ENCODE measurements at places on chromosomes 1 and 21.
A peak's percentile ranks its signal among the peaks of the same experiment; 100 is the strongest.

DNA sequence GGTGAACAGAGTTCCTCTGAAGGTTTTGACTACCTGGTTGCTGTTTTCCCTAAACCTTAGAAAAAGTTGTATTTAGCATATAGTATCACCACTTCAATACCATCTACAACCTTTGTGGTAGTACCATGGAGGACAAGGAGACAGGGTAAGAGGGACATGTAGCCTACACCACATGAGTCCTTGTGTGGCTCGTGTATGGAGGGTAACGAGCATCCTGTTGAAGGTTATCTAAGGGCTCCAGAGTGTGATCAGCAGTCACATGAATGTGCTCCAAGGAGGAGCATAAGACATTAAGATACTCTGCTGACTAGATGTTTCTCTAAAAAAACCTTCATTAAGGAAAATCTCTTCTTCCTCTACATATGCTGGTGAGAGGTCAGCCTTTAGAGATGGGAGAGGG lies 67.3 kb downstream of the VCAM1 start:
- DNase-seq, result no peak

DNA sequence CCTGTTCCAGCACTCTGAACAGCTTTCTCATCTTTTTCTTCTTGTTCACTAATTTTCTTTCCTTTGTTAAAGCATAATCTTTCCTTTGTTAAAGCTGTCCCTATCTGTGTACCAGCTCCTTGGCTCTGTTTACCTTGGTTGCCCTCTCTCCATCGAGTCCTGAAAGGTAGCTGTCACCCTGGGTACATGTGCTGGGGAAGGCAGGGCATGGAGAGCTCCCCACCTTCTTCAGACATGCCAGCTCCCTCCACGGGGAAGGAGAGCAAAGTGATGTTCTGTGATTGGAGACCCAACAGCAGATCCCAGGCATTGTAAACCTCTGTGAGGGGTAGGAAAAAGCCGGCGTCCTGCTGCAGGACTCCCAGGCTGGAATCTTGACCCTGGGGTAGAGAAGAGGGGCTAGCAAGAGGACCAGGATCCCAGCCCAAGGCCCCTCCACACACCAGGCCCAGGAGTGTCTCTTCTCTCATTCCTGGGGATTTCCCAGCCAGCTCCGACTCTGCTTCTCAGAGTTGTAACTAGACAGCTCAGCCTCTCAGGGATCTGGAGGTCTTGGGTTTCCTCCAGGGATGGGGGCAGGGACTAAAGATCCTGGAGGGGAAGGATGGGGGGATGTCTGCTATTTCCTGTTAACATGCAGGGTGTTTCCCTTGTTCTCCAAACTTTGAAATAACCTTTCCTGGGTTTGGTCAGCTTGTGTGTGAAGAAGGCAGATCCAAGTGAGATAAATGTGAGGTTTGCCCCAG lies 34.4 kb downstream of the TMCC2 start:
- DNase-seq, result no peak

DNA sequence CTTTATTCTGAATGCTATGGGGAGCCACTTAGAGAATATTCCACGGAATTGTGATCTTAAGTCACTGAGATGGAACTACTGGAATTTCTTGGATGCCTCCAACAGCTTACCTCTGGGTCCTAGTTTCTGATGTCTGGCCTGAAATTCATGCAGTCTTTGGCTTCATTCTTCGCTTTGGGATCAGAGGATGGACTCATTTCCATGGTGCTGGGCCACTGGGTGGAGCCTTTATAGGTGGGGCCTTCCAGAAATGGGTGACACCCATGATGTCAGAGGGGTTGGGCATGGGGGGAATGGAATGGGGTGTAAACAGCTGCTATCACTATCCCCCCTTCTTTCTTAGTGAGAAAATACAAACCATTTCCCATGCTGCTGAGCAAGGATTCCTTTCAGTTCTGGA lies 73.7 kb upstream of the FGGY start:
- no peak for DNase-seq

- DNase-seq, result no peak
These were observed 250.8 kb downstream of the FOXD2 start for GRCh38 chr1:47688461-47689296.

DNA sequence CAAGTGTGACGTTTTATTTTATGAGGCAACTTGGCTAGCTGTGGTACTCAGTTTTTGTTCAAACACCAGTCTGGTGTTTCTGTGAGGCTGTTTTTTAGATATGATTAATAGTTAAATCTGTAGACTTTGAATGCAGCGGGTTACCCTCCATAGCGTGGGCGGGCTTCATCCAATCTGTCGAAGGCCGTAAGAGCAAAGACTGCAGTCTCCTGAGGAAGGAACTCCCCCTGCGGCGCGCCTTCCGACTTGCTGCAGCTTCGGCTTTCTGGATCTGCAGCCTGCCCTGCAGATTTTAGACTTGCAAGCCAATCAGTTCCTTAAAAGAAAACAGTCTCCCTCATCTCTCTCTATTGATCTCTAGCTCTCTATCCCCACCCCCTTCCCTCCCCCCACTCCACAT lies 4.2 kb upstream of the ZNF496 start:
- DNase-seq, result no peak

- peak; percentile 49 for DNase-seq
These were observed 13.5 kb upstream of the SLC19A1 start for GRCh38 chr21:45555557-45556301.

DNA sequence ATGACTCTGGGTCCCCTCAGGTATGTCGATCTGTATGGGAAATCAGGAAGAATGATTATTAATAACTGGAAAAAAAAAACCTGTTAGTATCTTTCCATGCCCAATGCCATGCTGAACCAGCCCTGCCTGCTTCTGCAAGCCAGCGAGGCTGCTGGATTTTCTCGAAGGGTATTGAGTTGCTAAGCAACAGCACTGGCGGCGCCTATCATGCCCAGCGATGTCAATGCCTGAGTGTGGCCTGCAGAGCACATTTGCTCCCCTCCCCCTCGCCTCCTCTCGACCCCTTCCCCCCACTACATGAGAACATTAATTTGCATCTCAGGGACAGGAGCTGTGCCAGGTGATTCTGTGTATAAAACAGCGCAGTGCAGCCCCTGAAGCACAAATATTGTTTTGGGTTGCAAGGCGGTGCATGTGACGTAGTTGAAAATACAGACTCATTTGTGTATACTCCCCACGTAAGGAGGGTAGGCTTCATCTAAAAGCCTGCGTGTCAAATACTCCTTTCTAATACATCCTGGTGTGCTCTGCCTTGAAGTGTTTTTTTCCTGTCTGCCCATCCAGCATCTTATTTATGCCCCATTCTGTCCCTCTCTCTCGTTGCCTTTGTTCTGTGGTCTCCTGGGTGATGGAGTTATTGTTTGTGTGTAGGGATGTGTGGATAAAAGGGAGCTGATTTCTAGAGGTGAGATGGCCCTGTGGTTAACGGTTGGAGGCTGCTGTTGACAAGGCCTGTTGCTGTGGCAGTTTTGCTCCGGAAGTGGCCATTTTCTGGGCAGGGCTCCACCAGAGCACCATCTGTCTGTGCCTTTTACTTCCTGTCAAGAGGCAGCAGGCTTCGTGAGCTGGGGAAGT lies 32.7 kb upstream of the ATP5PO start:
- DNase-seq, result no peak

DNA sequence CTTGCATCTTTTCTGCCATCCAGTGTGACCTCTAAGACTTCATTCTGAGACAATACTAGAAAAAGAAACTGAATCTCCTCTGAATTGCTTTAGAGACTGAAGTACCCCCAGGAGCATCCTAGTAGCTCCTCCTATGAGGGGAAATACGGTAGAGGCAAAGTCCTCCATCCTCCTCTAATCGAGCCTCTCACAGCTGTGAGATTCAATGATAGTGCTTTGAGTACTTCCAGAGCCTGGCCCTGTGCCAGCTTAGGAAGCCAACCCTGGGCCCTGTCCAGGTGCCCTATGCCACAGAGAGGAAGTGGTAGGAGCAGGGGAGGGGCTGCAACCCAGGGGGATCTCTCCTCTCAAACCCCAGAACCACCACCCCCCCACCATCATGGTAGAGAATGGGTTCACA lies 10.7 kb downstream of the RORC start:
- DNase-seq, result no peak

GRCh38 chr1:244231572-244232315 lies 180.7 kb downstream of the ZBTB18 start:
- no peak for DNase-seq

- no peak for DNase-seq
These were observed 385.6 kb upstream of the ST6GALNAC5 start for GRCh38 chr1:76481672-76482071.

DNA sequence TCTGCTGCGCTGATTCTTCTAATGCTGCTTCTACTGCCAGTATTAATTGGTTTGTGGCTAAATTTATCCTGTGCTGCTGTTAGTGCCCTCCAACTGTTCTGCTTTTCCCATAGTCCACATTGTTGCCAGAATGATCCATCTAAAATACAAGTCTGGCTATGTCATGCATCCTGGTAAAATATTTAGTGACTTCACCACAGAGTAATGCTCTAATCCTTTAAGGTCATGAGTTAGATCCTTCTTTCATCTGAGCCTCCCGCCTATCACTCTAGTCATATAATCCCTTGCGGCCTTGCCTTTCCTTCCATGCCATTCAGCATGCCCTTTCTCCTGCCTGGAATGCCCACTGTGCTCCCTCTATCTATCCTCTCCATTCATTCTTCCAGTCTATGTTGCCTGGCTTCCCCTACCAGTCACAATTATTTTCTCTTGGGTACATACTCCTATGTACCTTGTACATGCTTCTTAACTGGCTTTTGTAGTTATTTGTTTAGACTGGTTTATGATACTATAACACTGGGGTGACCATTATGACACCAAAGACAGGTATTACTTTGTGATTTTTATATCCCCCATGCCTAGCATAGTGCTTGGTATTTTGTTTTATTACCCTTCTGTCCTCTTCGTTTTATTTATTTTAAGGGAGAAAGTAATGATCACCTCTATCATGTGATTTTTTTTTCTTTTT lies 144.0 kb downstream of the MAGI3 start:
- DNase-seq, result no peak

- no peak for DNase-seq
These were observed 6.5 kb downstream of the CAPN9 start for GRCh38 chr1:230753586-230754251.

DNA sequence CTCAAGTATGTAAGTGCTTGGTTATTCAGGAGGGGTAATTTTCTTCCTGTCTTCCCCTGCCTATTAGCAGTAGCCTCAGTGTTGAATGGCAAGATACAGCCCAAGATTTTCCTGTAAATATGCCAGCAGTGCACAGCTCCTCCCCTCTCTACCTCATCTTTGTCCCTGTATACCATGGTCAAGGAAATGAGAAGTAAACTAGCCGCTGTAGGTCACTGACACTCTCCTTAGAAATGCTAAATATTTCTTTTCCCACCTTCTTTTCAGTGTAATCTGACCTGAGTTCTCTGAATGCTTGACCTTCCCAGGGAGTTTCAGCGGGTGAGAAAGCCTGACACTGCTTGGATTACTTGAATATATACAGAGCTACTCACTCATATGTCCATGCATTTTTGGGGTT lies 84.1 kb upstream of the ZNF326 start:
- peak; percentile 50 for DNase-seq

GRCh38 chr1:87330885-87331364 lies 2.2 kb downstream of the LMO4 start:
- no peak for DNase-seq

- DNase-seq, result no peak
These were observed 4.8 kb upstream of the IL24 start for GRCh38 chr1:206892351-206892984.

DNA sequence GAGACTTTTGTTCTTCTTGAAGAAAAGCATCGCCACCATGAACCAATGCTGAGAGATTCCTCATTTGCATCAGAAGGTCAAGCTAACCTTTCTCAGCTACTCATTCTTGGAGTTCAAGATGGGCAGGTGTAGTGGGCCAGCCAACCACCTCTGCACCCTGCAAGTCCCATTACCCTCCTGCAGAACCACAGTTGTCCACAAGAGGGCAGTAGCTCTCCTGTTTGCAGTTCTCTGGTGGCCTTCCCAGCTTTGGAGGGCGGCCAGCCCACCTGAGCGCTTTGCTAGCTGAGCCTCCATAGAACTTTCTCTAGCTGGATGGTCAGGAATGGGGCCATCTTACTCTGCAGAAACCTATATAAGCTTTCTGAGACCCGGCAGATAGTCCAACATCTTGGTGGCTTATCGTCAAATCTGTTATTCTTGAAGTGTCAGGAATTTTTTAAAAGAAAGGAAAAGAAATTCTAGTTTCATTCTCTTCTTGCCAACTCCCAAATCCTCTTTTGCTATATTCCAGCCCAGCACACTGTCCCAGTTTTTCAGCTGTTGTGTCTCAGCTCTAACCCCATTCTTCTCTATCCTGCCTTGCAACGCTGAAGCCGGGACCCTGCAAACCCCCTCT lies 11.0 kb upstream of the LMX1A start:
- peak; percentile 50 for DNase-seq

GRCh38 chr1:67405473-67406245 lies 24.5 kb downstream of the SERBP1 start:
- no peak for DNase-seq

DNA sequence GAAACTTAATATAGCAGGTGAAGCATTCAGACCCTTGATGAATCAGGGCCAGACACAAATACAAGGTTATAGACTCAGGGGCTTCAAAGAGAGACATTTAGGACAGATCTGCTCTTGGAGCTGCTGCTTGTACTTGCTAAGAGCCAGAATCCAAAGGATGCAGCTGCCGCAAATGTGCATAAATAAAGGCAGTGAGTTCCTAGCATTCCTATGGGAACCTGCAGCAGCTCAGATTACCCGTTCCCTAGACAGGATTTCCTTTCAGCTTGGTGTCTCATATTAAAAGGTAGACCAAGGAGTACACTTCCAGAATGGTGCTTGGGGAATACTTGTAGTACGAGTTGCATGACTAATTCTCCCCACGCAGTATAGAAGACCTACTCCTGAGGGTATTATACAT lies 9.7 kb upstream of the LRRC53 start:
- no peak for DNase-seq

GRCh38 chr1:234647245-234647644 lies 37.3 kb upstream of the IRF2BP2 start:
- no peak for DNase-seq

DNA sequence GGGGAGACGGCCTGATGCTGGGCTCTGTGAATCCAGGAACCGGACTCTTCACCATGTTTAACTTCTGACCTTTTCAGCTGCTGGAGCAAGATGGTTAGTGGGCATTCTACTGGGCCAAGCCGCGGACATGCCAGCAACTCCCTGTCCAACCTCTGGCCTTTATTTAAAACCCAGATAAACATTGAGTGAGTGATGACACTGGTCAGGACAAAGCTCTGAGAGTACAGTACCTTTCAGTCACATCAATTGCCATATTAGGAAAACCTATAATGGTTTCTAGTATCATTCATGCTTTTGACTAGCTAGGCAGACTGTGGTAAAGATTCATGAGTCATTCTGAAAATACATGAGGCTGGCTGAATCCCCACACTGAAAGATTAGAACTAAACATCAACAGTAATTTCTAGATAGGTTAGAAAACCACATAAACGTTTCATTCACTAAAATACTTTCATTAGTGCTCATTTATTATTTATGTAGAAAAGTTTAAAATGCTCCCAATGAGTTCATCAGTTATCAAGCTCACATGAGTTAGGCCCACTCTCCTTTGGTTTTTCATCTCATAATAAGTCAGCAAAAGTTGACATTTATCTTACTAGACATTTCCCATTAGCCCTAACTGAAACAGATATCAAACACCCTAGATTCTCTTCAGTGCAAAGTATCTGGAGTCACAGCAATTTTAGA lies 7.1 kb upstream of the ACTA1 start:
- DNase-seq, result peak; percentile 30

- DNase-seq, result no peak
These were observed 13.6 kb upstream of the C1orf185 start for GRCh38 chr1:51088474-51088873.

GRCh38 chr1:116376729-116377086 lies 3.7 kb downstream of the ATP1A1 start:
- no peak for DNase-seq
